WTC11 (cell line): ENCODE measurements at places on chromosomes 2 and 18. TPM values are rescaled to one million over a fixed set of nuclear protein-coding genes. Genes with fewer than 3 reads are reported as not detected.

Gene METTL5
- 89.9 to 90.9 TPM (median 90.4 TPM) in 3 replicates for total RNA-seq

Gene TEKT4
- 0.18 TPM in 1 of 3 replicates, not detected in the others for total RNA-seq

Gene DYNAP
- total RNA-seq: 0.46 to 0.94 TPM (median 0.50 TPM) in 3 replicates

Gene SH3BP4
- total RNA-seq: 31.1 to 44.4 TPM (median 32.6 TPM) in 3 replicates

Gene BOLL
- 0.13 to 0.14 TPM in 2 of 3 replicates, not detected in the other for total RNA-seq

Gene ST8SIA3
- 2.3 to 2.8 TPM (median 2.4 TPM) in 3 replicates for total RNA-seq

Gene ANKRD62
- not detected in 3 replicates for total RNA-seq

Gene SERPINB13
- not detected in 3 replicates for total RNA-seq

DNA sequence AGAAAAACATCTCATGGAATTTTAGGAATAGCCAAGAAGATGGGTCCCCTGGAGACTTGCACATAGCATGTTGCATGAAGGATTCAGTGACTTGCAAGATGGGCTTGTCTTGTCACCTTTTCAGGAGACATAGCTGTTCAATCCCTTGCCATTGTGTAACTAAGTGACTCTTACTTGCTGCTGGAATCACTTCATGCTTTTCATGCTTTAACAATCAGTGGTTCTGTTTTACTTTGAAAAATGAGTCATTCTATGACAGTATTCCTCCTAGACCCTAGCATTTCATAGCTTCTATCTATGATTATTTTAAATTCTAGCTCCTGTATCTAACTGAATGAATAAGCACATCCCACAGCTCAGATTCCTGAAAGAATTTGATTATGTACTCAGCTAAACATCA, 2.8 kb downstream of the KYNU start:
- no peak for DNase-seq
- H3K4me1 ChIP-seq: peaks cover 7% of the 10 kb centered on the region; the same call in 1 of the 2 replicates
- H3K27me3 ChIP-seq: no peaks in the 10 kb centered on the region
- peaks cover 3% of the 10 kb centered on the region for H3K36me3 ChIP-seq
- H3K4me3 ChIP-seq: no peak overlapping the region

GRCh38 chr2:128236491-128237035, 82.1 kb downstream of the HS6ST1 start:
- no peak for DNase-seq
- H3K36me3 ChIP-seq: no peaks in the 10 kb centered on the region
- no peak overlapping the region for H3K27ac ChIP-seq
- H3K27me3 ChIP-seq: peaks cover 20% of the 10 kb centered on the region
- peaks cover 5% of the 10 kb centered on the region; the same call in 1 of the 2 replicates for H3K4me1 ChIP-seq

DNA sequence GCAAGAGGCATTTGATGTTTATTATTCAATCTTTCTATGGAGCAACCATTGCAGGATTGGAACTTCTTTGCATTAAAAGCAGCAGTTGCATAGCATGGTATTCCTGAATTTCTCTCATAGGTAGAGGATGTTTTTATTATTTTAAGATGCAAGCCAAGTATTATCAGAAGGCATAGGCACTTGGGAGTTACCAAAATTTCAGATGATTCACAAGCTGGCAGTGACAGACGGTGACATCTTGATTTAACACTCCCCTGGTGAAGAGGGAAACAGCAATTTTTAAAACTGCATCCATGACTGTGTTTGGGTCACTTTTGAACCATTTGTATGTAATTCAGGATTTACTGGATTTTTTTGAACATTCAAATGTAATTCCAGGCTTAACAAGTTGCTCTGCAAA, 654.3 kb downstream of the SLC4A3 start:
- no peak for DNase-seq
- no peaks in the 10 kb centered on the region for H3K36me3 ChIP-seq
- no peak overlapping the region for H3K4me3 ChIP-seq
- no peak overlapping the region for H3K27ac ChIP-seq

- H3K4me1 ChIP-seq: peaks cover 72% of the 10 kb centered on the region
- H3K36me3 ChIP-seq: peaks cover 2% of the 10 kb centered on the region; the same call in 1 of the 2 replicates
- peak overlapping the region; percentile 78; the same call in 1 of the 2 replicates for H3K27ac ChIP-seq
- no peak for DNase-seq
- H3K27me3 ChIP-seq: no peaks in the 10 kb centered on the region
These were observed 14.1 kb downstream of the GLI2 start for GRCh38 chr2:120749506-120750431.

DNA sequence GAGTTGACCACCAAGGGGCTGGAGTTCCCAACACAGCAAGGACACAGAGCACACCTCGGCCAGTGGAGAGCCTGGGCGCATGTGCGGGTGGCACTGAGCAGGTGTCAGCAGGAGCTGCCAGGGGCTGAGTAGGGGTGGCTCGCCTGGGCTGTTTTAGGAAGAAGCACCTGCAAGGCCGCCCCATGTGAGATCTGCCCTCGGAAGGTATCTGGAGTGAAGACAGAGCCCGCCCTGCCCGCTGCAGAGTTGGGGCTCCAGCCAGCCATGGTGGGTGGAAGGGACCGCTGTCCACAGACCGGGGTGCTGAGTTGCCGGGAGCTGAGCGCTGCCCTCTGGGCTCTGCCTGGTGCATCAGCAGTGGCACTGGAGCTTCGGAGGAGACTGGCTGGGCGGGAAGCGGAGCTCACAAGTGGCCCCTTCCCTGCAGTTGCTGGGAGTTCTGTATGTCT, 35.2 kb downstream of the MTERF4 start:
- DNase-seq: peak; percentile 74
- no peak overlapping the region for H3K27ac ChIP-seq
- no peaks in the 10 kb centered on the region for H3K27me3 ChIP-seq

DNA sequence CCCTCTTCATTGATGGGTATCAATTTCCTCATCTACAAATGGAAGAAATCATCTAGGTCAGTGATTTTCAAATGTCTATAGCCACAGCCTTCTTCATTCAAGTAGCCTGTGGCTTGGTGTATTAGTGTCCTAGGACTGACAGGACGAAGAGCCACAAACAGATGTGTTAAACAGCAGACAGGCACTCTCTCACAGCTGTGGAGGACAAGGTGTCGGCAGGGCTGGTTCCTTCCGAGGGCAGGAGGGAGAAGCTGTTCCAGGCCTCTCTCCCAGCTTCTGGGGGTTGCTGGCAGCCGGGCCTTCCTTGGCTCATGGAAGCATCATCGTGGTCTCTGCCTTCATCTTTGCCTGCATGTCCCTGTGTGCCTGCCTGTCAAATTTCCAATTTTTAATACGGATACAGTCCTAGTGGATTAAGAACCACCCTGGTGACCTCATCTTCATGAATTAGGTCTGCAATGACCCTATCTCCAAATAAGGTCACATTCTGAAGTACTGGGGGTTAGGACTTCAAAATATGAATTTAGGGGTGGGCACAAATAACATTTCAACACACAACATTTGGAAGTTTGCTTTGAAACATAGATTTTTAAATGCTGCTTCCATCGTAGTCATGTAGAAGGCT, 86.5 kb downstream of the PTGR3 start:
- no peaks in the 10 kb centered on the region for H3K27me3 ChIP-seq
- no peak for DNase-seq
- H3K4me3 ChIP-seq: no peak overlapping the region
- 0 out of 2 replicates have a peak, but pooled peaks cover 3% of the 10 kb centered on the region for H3K4me1 ChIP-seq

- no peak for DNase-seq
- no peaks in the 10 kb centered on the region for H3K4me1 ChIP-seq
- H3K4me3 ChIP-seq: no peak overlapping the region
- no peak overlapping the region for H3K27ac ChIP-seq
These were observed 46.4 kb downstream of the CHRNA1 start for GRCh38 chr2:174717916-174718315.

- H3K27me3 ChIP-seq: no peaks in the 10 kb centered on the region
- H3K4me3 ChIP-seq: no peak overlapping the region
- H3K27ac ChIP-seq: no peak overlapping the region
- H3K4me1 ChIP-seq: peaks cover 12% of the 10 kb centered on the region
These were observed 88.0 kb downstream of the LDLRAD4 start for GRCh38 chr18:13306583-13306982.

GRCh38 chr2:196931555-196931954, 5.0 kb upstream of the PGAP1 start:
- DNase-seq: no peak
- H3K27me3 ChIP-seq: peaks cover 5% of the 10 kb centered on the region
- H3K4me3 ChIP-seq: no peak overlapping the region
- H3K4me1 ChIP-seq: peaks cover 8% of the 10 kb centered on the region
- no peak overlapping the region for H3K27ac ChIP-seq

- peaks cover 27% of the 10 kb centered on the region for H3K4me1 ChIP-seq
- DNase-seq: no peak
- H3K36me3 ChIP-seq: no peaks in the 10 kb centered on the region
These were observed 9.6 kb downstream of the NEMP2 start for GRCh38 chr2:190524928-190525327.

DNA sequence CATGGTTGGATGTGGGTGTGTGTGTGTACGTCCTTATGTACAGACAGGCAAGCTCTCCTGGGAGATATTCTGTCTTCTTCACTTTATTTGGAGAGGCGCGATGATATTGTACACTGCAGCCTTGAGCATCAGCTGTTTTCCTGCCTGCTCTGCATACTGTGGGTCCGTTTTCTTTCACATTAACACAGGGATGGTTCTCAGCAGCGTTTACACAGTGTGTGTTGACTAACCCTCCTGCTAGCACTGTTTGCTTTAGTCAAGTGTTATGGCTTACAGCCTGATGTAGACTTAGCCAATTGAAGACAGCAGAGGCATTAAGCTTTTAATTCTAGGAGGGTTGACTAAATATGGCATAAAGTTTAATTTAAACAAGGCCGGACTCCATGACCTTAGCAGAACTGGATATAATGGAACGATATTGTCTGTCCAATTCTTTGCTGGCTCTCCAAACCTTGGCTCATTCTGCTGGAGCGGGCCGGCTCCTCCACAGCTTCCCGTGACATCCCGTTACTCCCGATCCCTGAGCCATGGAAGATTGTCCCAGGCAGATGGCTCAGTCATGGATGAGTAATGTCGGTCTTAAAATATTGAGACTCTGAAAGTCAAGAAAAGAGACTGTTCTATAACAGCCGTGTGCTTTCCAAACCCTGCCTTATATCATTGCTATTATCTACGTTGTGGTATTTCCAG, 134.7 kb downstream of the TPGS2 start:
- DNase-seq: no peak
- H3K36me3 ChIP-seq: no peaks in the 10 kb centered on the region
- no peaks in the 10 kb centered on the region for H3K27me3 ChIP-seq
- no peak overlapping the region for H3K4me3 ChIP-seq
- no peak overlapping the region for H3K27ac ChIP-seq

DNA sequence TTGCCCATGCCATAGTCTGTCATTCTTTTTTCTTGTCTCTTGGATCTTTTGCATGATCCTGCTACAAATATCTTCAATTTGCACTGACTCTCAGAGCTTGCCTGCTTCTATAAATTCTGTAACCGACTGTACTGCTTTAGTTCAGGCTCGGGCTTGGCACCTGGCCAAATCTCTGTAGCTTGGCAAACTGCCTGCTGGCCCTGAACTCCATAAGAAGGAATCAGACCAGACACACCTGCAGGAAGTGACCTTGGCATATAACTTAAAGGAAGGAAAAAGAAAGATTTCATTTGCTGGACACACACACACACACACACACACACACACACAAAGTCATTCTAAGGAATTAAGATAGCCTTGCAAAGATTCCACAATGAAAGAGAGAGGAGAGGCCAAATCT, 291.2 kb upstream of the DDX18 start:
- H3K4me3 ChIP-seq: no peak overlapping the region
- peaks cover 28% of the 10 kb centered on the region for H3K4me1 ChIP-seq
- no peak for DNase-seq
- H3K36me3 ChIP-seq: peaks cover 10% of the 10 kb centered on the region
- no peak overlapping the region for H3K27ac ChIP-seq

DNA sequence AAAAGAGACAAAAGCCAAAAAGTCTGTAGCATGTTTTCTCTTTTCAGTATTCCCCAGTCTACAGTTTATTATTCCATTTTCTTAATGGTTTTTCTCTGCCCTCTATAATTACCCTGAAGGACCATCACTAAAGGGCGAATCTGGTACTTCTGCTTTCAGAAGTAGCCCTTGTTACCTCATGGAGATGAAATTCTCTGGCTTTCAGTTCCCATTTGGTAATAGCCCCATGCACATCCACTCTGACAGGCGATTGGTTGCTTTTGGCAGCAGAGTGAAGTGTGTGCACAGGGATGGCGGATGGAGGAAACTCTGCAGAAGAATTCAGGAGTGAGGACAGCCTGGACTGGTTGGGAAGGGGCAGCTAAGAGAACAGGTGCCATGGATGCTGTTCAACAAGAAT, 66.3 kb upstream of the NABP1 start:
- H3K36me3 ChIP-seq: no peaks in the 10 kb centered on the region
- no peak for DNase-seq
- H3K4me1 ChIP-seq: no peaks in the 10 kb centered on the region
- H3K27ac ChIP-seq: no peak overlapping the region
- no peaks in the 10 kb centered on the region for H3K27me3 ChIP-seq

GRCh38 chr18:22109535-22109934, 59.9 kb upstream of the GATA6 start:
- no peak for DNase-seq
- H3K4me3 ChIP-seq: no peak overlapping the region
- no peaks in the 10 kb centered on the region for H3K36me3 ChIP-seq
- no peak overlapping the region for H3K27ac ChIP-seq
- peaks cover 6% of the 10 kb centered on the region for H3K27me3 ChIP-seq

DNA sequence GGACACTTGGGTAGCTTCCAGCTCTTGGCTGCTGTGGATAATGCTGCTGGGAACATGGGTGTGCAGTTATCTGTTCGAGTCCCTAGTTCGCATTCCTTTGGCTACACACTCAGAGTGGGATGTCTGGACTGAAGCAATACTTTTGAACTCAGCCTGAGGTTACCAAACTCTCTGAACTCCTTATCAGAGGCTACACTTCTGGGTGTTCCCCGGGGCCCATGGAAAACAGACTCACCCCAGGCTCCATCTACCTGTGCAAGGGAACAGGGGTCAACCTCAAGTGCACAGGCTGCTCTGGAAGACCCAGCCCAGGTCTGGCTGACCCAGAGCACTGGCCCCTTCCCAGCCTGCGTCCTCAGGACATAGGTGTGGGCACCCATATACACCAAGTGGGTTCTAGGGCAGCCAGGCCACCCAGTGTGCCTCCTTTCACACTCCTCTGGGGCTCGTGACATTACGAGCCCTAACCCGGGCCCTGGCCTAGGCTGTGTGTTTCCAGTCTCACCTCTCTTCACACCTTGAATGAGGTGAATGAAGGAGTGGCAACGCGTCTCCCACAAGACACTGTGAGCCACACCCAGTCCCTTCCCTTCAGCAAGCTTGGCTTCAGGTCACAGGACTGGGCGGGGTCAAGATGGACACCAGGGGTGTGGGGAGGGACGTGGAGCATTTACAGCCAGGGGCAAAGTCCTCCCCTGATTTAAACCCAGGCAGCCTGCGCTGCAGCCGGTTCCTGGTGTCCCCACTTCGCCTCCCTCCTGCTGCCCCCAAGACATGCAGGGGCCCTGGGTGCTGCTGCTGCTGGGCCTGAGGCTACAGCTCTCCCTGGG, at the start of gene ALPI:
TSS of gene ALPI (plus strand) at position 728 of the 830 bp plus-strand sequence. CDS start at position 775, 47 bp downstream.
- H3K27ac ChIP-seq: no peak within 1 kb of the TSS
- H3K4me3 ChIP-seq: no peak within 1 kb of the TSS
- H3K4me1 ChIP-seq: no peaks in the 10 kb centered on the region
- DNase-seq: no peak
- no peaks in the 10 kb centered on the region for H3K36me3 ChIP-seq
- no peaks in the 10 kb centered on the region; the same call in 1 of the 2 replicates for H3K27me3 ChIP-seq

DNA sequence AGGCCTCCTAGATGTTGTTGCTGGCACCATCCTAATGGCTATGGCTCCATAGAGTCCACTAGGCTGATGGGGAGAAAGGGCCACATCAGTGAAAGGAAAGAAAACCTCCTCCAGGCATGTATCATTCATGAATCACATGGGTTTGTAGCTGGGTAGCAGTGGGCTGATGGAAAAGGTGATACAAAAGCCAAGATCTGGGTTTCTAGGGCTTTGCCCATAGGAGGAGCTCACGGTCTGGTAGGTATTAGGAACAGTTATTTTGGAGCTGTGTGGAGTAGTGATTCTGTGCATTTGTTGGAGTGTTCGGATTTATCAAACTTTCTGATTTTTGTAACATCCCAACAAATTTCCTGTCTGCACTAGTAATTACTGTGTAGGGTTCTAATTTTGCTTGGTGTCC, 259.2 kb downstream of the SLC4A3 start:
- H3K4me1 ChIP-seq: no peaks in the 10 kb centered on the region
- no peak overlapping the region for H3K4me3 ChIP-seq
- H3K27ac ChIP-seq: no peak overlapping the region
- no peaks in the 10 kb centered on the region; the same call in 1 of the 2 replicates for H3K27me3 ChIP-seq
- DNase-seq: no peak
- no peaks in the 10 kb centered on the region for H3K36me3 ChIP-seq
